ENCODE measurements at places on chromosomes 4 and X.

- no peak for DNase-seq
Observed at GRCh38 chr4:54095110-54095825, 4.7 kb upstream of the GSX2 start.

DNA sequence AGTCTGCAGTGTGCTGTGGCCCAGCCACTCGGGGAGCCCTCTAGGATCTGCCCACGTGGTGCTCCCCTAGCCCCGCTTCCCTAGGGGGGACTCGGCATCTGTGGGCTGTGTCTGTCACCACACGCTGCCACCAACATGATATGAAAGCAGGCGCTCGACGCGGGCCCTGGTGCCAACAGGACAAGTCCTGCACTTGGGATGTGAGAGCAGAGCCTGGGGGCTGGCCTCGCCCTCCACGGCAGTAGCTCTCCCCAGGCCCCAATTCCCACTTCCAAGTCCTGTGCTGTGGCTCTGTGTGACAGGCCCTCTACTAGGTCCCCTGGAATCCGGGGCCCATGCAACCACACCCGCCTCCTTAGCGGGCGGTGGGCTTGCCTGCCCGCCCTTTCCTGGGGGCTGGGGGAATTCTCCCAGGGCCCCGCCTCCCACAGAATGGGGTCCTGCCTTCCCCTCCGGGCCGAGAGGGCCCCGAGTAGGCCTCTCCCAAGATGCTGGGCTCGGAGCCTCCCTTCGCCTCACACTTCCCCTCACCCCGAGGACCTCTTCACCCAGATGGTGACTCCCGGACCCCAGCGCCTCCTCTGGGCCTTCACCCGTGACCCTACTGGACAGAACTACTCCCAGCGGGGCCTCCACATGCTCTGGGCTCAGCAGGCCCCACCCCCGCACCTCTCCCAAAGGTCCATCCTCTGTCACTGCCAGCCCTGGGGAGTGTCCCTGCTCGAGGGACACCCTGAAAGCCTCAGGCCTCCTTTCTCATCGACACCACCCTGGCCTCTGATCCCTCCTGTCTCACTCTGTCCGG lies 11.2 kb downstream of the LRPAP1 start:
- DNase-seq, result no peak

DNA sequence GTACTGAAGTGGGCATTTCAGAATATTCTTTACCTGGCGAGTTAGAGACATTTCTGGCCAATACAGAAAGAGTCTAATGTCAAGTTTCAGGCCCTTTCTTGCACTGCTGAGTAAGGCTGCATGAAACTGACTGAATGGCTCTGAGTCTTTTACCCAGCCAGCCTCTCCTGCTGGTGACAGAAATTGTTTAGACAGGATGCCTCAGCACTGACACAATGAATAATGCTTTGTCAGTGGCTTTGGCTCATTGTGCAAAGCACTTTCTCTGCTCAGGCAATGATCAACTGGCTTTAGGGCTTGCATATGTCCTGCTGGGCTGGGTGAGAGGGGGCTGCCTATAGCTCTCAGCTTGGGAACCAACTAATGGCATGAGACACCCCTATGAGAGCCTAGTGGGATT lies 45.5 kb downstream of the CLNK start:
- no peak for DNase-seq

GRCh38 chr4:184473499-184474262 lies 669 bp downstream of the IRF2 start:
- DNase-seq, result peak; percentile 6

- DNase-seq, result no peak
Observed at GRCh38 chrX:37787423-37787869, 7.6 kb downstream of the CYBB start.

- DNase-seq, result no peak
Observed at GRCh38 chr4:165288639-165289422, 38.6 kb upstream of the MSMO1 start.

GRCh38 chrX:119643696-119644095 lies 37.5 kb upstream of the NKRF start:
- no peak for DNase-seq

- no peak for DNase-seq
Observed at GRCh38 chr4:84800256-84800655, 166.2 kb downstream of the WDFY3 start.

DNA sequence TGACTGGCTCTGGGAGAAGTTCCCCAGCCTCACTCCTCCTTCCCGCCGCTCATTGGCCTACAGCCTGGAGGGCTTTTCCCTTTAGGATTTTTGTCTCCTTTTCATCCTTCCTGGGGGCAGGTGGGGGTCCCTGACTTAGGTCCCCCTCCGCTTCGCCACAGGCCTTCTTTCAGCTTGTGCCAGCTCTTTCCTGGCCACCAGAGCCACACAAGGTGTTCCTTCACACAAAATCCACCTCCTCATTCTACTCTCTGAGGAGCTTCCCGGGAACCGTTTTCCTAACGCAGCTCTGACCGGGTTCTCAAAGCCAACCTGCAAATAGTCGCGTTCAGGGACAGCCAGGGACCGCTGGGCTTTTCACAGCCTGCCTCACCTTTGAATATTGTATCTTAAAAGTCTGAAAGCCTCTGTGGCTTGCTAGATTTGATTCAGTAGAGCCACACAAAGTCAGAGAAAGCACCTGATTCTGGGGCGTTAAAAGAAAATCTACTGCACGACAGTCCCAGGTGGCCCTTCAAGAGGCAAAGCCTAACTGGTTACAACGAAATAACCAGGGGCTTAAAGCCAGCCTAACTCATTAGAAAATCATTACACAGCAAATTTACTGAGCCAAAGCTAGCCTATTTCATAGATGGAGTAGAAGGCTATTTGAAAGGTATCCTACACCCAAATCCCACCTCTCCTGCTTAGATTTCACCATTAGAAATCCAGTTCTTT lies 731 bp upstream of the GPC3 start:
- DNase-seq, result no peak

DNA sequence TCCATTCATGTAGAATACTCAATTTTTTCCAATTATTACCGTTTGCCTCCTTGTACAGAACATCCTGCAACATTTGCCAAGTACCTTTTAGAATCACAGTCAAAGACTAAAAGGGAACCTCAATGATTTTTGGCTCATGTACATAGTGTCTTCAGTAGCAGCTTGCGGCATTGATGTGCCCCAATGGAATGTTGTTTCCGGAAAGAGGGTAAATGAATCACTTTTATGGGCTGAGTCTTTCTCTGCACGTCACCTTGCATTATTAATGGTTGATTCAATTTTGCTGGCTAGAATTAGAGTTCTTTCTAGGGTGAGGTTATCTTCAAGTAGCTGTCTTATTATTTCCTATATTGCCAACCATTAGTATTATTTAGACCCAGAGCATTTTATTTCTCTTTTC lies 116.9 kb upstream of the GABRA2 start:
- DNase-seq, result no peak

GRCh38 chr4:137994853-137995252 lies 247.3 kb downstream of the SLC7A11 start:
- no peak for DNase-seq

DNA sequence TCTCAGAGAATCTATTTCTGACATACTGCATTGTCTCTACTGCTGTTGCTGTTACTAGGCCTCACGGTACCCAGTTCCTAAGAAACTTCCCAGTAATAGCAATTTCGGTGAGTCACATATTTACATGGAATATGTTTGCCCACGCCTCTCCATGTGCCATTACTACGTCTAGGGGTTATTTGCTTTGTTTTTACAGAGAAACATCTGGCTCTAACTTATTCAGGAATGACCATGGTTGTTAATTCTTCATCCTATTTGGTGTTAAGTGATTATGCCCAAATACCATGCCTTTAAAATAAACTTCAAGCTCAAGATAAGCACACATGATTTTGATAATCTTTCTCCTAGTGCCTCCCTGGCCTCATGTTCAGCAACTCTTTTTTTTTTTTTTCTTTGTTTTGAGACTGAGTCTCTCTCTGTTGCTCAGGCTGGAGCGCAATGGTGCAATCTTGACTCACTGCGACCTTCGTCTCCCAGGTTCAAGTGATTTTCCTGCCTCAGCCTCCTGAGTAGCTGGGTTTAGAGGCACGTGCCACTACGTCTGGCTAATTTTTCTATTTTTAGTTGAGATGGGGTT lies 101.0 kb upstream of the HS3ST1 start:
- DNase-seq, result no peak

- DNase-seq, result no peak
Observed at GRCh38 chr4:165152527-165152926, 39.9 kb upstream of the TMEM192 start.

GRCh38 chrX:97858592-97858991 lies 974.9 kb downstream of the RPA4 start:
- DNase-seq, result no peak

DNA sequence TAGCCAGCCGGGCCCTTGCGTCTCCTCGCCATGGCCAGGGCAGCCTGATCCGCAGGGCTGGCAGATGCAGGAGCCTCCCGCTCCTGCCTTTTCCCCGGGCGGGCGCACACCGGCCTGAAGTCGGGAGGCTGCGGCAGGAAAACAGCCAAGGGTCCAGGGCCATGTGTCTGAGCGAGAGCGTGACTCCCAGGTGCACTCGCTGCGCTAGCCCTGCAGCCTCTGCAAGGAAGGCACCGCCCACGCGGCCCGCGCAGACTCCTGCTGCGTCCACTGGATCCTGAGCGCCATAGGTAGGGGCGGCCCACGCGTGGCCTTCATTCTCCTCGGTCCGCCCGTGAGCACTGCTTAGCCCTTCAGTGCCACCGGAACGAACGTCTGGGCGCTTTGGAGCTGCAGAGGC lies 379.9 kb downstream of the TRAM1L1 start:
- DNase-seq, result no peak

GRCh38 chr4:106512706-106513105 lies 144.1 kb upstream of the GIMD1 start:
- DNase-seq, result no peak

DNA sequence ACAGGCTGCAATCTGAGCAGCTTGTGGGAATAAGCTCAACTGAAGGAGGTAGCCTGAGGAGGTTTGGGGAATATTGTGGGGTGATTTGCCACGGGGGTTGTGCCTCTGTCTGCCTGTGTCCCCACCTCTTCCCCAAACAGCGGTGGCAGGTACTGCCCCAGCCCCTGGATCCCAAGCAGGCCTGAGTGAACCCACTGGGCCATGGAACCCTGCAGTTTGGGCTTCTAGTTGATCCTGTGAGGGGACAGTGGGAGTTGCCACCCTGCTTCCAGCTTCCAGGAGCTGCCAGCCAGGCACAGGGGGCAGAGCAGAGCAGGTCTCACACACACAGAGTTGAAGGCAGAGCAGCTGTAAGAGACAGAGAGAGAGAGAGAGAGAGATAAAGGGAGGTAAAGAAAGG lies 97.4 kb downstream of the PJA1 start:
- DNase-seq, result no peak

DNA sequence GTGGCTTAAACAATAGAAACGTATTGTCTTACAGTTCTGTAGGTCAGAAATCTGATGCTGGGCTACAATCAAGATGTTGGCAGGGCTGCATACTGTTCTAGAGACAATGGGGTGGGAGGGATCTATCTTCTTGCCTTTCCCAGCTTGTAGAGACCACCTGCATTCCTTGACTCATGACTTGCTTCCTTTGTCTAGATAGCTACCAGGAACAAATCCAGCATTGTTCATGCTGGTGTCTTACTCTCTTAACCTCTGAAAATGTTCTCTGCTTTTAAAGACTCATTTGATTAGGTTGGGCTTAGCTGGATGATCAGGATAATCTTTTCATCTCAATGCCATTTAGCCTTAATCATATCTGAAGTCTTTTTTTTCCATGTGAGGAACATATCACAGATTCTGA lies 169.0 kb downstream of the ZNF330 start:
- DNase-seq, result no peak

DNA sequence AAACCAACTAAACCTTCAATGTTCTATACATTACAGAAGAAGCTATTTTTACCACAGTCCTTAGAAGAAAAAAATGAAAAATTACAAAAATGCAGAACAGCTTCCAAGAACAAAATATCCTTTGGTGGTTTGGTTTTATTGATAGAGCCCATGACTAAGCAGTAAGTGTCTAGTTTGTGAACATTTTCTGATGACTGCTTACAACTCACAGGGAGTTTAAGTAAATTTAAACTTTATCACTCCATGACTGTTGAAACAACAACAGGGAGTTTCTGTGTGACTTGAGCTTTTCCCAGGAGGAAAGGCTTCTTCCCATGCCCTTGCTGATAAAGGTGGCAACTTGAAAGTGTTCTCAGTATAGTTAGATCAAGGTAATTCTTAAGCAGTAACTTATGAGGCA lies 2.9 kb downstream of the PF4 start:
- DNase-seq, result no peak

GRCh38 chr4:187209921-187210613 lies 486.4 kb upstream of the FAT1 start:
- DNase-seq, result no peak

DNA sequence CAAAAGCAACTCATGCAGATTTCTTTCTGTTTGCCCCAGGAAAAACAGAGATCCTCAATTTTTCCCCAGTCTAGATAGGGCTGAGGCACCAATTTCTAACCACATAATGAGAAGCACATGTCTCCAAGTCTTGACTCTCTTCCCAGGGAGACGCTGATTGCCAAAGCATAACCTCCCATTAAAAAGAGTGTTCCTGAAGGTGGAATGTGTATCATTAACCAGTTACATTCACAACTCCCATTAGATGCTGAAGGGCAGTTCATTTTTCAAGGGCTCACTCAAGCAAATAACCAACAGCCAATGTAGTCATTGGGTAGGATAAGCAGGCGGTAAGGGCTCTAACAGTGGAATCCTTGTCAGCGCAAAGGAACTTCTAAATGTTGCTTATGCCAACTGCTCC lies 27.5 kb downstream of the TMEM47 start:
- no peak for DNase-seq

DNA sequence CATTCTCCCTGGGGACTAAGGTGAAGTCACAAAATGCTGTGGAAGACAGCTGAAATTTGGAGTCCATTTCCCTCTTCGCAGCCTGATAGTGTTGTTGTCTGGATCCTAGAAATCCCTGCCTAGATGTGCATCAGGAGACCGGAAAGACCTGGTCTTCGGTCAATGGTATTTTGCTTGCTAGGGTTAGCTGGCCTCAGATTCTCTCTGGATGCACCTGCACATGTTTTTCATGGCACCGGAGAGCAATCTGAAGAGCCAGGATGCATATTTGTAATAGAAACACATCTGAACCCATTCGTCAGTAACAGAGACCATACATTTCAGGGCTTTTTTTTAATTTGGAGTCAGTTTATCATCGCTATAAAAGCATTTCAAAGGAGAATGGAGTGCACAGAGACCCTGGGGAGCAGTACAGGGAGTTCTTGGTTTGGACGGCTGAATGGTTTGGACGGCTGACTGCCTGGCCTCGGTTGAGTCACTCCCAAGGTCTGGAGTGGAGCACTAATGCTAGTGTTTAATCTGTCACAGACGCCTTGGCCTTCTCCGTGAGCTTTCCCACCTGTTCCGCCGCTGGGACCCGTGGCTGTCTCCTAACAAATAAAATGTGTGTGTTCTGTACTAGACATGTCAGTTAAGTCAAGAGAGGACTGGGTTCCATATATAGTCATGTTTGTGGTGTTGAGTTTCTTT lies 7.5 kb upstream of the PDLIM3 start:
- no peak for DNase-seq

GRCh38 chr4:140373328-140374129 lies at the start of gene SCOC:
Gene SCOC, plus strand, starts transcription at chr4:140373646. Its CDS starts 5,525 bp downstream, at chr4:140379171.
- DNase-seq, result peak; percentile 90

DNA sequence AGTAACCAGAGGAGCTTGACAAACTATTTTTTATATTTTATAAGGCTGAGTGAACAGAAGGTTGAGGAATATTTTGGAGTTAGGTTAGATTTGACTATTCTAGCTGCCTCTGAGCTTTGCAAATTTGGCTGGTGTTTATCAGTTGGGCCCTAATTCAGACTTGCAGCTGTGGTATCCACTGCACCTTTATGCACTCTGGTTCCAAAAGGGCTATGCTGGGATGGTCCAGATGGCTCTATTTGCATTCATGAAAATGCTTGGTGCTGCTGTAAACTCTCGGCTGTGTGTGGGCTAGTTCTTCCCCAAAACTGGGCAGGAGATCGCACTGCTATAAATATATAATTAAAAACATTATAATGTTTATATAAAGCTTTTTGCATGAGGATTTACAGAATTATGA lies 106.3 kb downstream of the REPS2 start:
- DNase-seq, result no peak

All from stimulated activated CD4-positive, alpha-beta T cell treated with anti-CD3 and anti-CD28 coated beads, Interleukin-1b, Interleukin-23, amount 100 ng/mL, for 1 hour (primary cell).